ENCODE measurements at places on chromosomes 6 and 20. TPM values are rescaled to one million over a fixed set of nuclear protein-coding genes. Genes with fewer than 3 reads are reported as not detected.

GRCh38 chr6:17276766-17277165 is 4.4 kb upstream of the RBM24 start:
- no peak for DNase-seq

- DNase-seq: no peak
Observed at GRCh38 chr6:29559524-29560287, at the start of gene UBD. Gene UBD (minus strand): TSS chr6:29559732. CDS start chr6:29559701, 31 bp downstream.

GRCh38 chr6:2979819-2980464 is 8.6 kb upstream of the SERPINB6 start:
- DNase-seq: no peak

CAGE1 gene
- not detected for total RNA-seq

- no peak for DNase-seq
Observed at GRCh38 chr20:8449123-8449522, 317.1 kb downstream of the PLCB1 start.
